Stimulated activated naive CD8-positive, alpha-beta T cell treated with anti-CD3 and anti-CD28 coated beads, Interleukin-15, amount 100 ng/mL, for 72 hours (primary cell): ENCODE measurements at places on chromosomes 16 and 17.

GRCh38 chr17:17213775-17214174 lies 7.6 kb upstream of the PLD6 start:
- no peak for DNase-seq

- DNase-seq: no peak
Measured at GRCh38 chr17:15659663-15660062, 24.4 kb downstream of the TRIM16 start.

GRCh38 chr16:57735755-57736418 lies at the start of gene KATNB1:
KATNB1 (plus strand) TSS chr16:57735770; CDS start chr16:57737244, 1,474 bp downstream.
- no peak for DNase-seq

DNA sequence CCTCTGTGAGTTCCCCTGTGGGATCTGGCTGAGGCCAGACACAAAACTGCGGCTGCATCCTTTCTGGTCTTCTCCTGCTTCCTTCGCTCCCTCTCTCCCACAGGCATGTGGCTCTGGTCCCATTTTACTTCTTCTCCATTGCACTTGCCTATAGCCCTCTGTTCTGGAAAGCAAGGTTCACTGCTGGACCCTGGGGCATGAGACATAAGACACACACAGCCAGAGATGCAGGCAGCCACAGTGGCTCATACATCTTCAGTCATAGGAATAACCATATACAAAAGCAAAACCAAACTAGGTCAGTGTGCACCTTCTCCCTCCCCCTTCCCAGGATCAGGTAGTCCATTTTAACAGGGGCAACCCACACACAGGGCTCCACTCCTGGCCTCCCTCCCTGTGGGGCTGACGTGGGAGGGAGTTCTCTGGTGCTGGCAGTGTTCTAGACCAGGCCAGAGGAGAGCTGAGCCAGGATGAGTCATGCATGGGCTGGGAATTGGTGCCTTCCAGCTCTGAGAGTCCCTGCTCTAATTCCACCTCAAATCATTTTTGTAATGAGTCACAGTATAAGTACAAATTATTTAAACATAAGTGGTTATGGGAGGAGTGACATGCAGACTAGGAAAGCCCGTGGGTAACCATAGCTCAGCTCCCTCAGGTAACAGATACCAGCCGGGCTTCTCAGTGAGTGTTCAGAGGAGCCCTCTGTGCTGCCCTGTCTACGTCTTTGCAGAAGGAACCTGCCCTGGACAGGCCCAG lies 58.0 kb downstream of the ASIC2 start:
- no peak for DNase-seq

GRCh38 chr16:89044418-89045180 lies 49.1 kb upstream of the ACSF3 start:
- no peak for DNase-seq

DNA sequence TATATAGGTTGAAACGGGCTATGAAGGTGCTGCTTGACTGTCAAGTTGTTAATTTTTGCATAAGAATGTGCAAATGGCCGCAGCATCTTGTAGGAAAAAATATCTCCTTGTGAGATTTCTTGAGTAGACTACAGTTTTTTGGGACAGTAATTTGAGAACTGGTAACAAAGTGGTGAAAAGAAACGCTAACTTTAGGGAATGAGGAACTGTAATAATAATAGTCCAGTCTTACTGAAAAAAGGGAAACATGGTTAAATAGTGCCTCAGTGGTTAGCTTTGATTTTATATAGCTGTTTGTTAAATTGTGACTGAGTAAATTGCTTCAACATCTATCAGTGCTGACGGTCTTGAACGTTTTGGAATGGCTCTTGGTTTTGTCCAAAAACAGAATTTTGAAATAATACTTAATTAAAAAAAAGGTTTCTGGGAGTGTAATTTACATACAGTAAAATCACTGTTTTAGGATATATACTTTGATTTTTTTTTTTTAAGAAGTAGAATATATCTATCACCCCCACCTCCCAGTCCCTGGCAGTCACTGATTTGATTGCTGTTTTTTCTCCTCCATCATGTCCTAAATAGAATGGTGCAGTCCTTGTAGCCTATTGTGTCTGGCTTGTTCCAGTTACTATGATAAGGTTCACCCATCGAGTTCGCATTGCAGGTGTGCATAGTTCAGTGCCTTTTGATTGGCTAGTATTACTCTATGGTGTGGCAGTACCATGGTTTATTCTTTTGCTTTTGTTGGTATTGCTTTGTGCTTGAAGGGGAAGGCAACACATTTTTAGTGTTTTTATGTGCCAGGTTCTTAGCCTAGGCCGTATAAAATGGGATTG lies 2.8 kb downstream of the HAPSTR1 start:
- DNase-seq: no peak

- DNase-seq: no peak
Measured at GRCh38 chr17:67558740-67559380, 158.9 kb upstream of the NOL11 start.

GRCh38 chr17:71229070-71229469 lies 891.8 kb upstream of the SOX9 start:
- no peak for DNase-seq

GRCh38 chr16:57591870-57592485 lies 36.5 kb upstream of the ADGRG1 start:
- DNase-seq: peak; percentile 9

- DNase-seq: no peak
Measured at GRCh38 chr16:83803811-83804210, 4.0 kb upstream of the HSBP1 start.

DNA sequence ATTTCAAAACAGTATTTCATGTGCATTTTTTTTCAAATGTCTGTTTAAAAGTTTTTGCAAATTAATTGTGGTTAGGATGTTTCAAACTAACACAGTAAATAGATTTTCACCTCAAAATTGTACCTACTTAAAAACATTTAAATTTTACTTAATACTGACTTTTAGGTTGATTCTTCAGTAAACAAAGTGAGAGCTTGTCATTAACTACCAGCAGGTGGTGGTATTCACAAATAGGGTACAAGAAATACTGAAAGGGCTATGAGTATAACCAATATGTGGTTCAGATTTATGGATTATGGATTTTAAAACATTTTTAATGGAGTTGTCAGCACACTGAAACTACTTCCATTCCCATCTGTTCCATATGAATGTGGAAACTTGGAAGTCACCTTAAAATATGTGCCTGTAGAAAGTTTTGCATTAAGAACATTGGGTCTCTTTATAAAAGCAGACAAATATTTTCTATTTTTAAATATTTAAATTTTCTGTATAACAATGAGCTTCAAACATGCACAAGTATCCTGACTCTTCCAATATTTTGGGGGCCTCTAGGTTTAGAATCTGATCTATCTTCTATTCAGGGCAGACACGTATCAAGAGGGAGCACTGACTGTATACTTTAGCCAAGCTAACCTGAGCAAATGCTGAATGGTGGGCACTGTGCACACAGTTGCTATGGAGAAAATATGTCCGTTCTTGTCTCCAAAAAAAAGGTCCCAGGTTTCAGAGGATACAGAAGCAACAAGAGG lies 155.6 kb downstream of the SNX11 start:
- no peak for DNase-seq

DNA sequence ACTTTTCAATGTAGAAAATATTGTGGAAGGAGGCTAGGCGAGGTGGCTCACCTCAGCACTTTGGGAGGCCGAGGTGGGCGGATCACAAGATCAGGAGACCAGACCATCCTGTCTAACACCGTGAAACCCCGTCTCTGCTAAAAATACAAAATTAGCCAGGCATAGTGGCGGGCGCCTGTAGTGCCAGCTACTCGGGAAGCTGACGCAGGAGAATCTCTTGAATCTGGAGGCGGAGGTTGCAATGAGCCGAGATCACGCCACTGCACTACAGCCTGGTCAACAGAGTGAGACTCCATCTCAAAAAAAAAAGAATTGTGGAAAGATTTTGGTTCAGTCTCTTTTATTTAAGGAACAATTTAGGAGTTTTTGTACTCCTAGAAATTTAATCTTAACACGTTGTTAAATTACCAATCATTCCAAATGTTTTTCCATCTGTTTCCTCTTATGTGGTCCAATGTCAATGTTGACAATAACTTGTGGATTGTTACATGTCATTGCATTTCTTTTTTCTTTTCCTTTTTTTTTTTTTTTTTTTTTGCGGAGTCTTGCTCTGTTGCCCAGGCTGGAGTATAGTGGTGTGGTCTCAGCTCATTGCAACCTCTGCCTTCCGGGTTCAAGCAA lies 124.6 kb upstream of the HAS3 start:
- no peak for DNase-seq

GRCh38 chr16:55047903-55048497 lies 117.3 kb downstream of the IRX5 start:
- no peak for DNase-seq

DNA sequence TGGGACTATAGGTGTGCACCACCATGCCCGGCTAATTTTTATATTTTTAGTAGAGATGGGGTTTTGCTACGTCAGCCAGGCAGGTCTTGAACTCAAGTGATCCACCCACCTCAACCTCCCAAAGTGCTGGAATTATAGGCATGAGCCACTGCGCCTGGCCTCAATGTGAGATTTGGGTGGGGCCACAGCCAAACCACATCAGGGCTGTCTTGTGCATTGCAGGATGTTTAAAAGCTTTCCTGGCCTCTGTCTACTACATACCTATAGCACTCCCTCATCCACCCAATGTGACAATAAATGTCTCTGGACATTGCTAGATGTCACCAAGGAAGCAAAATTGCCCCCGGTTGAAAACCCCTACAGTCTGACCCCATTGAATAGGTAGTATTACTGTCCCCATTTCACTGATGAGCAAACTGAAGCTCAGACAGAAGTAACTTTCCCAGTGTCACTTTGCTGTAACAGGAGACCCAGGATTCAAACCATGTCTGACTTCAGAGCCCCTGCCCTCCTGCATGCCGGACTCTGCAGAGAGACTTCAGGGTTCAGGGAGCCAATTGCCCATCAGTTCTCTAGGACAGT lies 3.6 kb upstream of the MAP3K14 start:
- DNase-seq: no peak

- DNase-seq: peak; percentile 88
Measured at GRCh38 chr17:45147581-45148182, 593 bp upstream of the HEXIM1 start.

DNA sequence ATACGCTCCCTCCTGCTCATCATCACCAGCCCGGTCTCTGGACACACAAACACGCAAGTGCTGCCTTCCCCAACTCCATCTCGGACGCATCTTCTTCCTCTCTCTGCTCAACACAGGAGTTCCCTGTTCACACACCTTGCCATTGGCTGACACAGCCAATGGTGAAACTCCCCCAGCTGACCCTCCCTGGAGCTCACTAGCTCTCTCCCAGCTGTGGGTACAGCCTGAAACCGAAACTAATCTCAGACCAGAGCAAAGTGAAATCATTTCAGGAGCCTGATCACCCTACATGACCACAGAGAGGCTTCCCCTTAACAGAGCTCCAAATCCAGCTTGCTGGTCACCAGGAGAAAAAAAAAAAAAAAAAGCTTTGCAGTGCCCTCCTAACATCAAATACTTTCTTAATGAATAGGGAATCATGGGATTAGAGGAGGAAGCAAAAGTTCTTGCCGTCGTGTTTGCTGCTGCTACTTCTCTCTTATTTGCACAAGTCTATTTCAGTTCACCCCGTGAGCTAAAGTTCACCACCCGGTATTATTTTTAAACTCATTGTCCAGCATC lies 8.3 kb downstream of the CUEDC1 start:
- DNase-seq: peak; percentile 53

DNA sequence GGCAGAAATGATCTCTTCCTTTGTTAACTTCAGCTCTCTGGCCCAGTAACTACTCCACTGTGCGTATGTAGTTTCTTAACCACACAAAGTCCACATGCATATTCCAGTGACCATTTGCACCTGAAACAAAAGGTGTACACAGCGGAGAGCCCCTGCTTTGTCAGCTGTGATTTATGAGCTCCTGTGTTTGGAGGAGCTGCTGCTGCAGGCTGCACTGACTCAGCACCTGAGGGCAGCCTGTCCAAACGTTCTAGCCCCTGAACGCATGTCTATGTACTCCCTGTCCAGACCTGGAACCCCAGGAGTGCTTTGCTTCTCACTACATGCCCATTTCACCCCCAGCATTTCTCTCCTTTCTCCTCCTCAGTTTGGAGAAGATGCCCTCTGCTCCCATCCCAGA lies 216.1 kb downstream of the ABCC12 start:
- DNase-seq: no peak

GRCh38 chr16:86733546-86734254 lies 155.4 kb downstream of the FOXL1 start:
- DNase-seq: no peak

DNA sequence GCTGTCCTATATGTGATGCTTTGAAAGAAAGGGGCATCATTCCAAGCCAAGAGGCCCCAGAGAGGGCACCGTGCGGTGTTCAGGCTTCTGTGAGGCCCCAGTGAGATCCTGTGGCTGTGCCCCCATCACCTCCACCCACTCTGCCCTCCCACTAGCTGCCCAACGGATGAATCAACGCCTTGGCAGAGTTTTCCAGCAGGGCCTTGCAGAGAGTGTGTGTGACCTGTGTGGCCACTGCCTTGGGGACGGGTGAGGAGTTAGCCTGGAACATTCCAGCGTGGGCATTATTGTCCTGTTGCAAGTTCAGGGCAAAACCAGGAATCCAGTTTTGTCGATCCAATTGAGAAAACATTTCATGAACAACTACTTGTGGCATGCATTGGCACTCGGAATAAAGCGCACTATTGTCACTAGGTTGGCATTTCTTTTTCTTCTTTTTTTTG lies 53.7 kb downstream of the SF3B3 start:
- no peak for DNase-seq
